ENCODE measurements at places on chromosomes 4 and X.

DNA sequence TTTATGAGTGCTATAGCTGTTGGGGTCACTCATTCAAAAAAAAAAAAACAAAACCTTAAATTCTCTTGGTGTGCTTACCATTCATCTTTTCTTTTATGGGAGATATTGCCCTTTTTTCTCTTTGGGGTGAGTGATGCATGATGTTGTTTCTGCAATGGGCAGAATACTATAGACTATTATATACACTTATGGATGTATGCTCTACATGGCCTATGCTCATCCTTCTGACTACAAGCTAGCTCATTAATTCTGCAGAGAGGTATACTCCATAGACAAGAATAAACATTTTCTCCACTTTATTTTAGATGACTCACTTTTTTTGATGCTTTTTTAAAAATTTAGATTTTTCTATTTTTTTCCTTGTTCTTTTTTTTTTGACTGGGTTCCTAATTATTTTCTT, 160.3 kb upstream of the ANK2 start:
- DNase-seq, result no peak

DNA sequence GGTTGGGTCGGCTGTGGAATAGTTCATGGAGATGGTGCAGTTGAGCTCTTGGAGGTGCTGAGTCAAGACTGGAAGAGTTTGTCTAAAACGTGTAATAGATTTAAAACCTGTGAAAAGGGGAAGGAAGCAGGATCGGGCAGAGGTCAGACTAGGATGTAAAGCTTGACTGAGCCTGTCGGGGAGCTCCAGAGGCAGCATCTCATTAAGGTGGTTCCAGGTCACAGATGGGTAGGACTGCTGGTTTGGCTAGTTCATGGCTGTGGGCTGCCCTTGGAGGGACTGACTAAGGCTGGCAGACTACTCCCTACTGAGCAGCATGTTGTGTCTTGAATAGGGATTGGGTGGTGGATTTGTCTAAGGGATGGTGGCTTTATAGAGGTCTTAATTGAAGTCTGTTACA, 28.4 kb upstream of the WDR1 start:
- DNase-seq, result no peak

- no peak for DNase-seq
These were observed 791 bp downstream of the GUCY1B1 start for GRCh38 chr4:155759372-155760252.

GRCh38 chrX:140273921-140274320, 230.9 kb downstream of the SOX3 start:
- no peak for DNase-seq

- DNase-seq, result no peak
These were observed 264.1 kb downstream of the CBLL2 start for GRCh38 chrX:22536746-22537304.

GRCh38 chr4:133270021-133270570, 121.0 kb downstream of the PCDH10 start:
- DNase-seq, result no peak

DNA sequence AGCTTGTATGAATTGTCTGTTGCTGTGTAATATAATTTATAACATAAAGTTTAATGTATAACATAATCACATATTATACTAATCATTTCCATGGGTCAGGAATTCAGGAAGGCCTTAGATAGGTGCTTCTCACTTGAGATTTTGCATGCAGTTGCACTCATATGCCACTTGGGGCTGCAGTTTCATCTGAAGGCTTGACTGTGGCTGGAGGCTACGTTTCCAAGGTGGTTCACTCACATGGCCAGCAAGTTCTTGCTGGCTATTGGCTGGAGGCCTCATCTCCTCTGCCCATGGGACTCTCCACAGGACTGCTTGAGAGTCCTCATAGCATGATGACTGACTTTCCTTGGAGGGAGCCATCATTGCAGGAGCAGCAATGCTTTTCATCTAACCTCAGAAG, 53.4 kb upstream of the STX18 start:
- DNase-seq, result no peak

DNA sequence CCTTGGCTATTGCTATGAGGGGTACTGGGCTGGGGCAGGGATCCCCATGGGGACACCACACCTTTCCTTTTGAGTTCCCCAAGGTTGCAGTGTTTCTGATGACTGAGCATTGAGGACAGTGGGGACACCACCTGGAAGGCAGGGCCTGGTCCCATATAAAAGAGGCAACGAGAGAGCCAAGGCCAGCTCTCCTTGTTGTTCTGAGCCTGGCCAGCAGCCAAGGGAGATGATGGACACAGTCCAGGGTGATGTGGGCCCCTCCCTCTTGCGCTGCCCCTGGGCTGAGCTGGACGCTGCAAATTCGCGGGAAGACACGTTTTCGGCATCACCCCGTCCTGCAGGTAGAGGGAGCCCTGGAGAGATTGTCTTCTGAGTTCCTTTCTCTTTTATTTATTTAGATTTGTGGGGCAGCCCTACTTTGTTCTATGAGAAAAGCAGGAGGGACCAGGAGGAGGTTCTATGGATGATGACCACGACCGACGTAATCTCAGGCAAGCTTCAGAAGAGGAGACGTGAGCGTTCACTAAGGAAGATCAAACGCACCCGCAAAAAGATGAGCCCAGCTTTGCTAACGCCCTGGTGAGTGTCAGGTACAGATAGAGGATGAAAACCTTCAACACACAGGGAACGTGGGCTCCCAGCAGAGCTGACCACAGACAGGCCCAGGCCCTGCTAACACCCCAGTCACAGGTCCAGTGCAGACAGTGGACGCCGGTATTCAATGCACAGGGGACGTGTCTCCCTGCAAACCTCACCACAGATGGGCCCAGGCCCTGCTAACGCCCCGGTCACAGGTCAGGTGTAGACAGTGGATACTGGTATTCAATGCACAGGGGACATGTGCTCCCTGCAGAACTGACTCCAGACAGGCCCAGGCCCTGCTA, 97.4 kb downstream of the SHOX start:
- DNase-seq, result no peak

- DNase-seq, result no peak
These were observed 12.9 kb upstream of the HSFX1 start for GRCh38 chrX:149760965-149761364.

GRCh38 chr4:66926687-66927086, 618.6 kb downstream of the CENPC start:
- no peak for DNase-seq

DNA sequence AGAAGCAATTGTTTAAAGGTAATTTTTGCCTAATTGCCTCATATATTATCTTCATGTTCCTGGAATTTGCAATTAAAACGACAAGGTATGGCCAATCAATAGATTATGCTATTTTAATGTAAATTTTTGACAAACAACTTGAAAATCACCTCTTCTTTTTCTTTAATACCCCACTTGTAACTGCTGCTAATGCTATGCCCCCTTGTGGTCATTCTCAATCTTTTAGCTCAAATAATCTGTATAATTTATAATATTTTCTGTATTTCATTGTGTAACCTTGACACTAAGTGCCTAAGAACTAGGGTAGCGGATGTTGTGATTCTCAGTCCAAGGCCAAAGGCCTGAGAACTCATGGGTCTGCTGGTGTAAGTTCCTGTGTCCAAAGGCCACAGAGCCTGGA, 831.7 kb upstream of the POU3F4 start:
- DNase-seq, result no peak

- DNase-seq, result no peak
These were observed 128.5 kb downstream of the NFKB1 start for GRCh38 chr4:102629673-102630072.

DNA sequence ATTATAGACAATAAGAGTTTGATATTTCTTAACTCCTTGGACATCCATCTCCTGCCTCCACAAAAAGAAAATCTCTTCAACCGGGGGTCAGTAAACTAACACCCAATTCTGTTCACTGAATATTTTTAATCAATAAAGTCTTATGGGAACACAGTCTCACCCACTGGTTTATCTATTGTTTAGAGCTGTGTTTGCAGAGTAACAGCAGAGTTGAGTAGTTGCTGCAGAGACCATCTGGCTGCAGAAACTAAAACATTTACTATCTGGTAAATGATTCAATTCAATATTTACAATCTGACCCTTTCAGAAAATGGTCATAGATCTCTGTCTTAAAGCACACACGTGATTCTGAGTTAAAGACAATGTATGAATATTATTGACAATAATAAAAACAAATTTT, 94.0 kb downstream of the TMA16 start:
- no peak for DNase-seq

DNA sequence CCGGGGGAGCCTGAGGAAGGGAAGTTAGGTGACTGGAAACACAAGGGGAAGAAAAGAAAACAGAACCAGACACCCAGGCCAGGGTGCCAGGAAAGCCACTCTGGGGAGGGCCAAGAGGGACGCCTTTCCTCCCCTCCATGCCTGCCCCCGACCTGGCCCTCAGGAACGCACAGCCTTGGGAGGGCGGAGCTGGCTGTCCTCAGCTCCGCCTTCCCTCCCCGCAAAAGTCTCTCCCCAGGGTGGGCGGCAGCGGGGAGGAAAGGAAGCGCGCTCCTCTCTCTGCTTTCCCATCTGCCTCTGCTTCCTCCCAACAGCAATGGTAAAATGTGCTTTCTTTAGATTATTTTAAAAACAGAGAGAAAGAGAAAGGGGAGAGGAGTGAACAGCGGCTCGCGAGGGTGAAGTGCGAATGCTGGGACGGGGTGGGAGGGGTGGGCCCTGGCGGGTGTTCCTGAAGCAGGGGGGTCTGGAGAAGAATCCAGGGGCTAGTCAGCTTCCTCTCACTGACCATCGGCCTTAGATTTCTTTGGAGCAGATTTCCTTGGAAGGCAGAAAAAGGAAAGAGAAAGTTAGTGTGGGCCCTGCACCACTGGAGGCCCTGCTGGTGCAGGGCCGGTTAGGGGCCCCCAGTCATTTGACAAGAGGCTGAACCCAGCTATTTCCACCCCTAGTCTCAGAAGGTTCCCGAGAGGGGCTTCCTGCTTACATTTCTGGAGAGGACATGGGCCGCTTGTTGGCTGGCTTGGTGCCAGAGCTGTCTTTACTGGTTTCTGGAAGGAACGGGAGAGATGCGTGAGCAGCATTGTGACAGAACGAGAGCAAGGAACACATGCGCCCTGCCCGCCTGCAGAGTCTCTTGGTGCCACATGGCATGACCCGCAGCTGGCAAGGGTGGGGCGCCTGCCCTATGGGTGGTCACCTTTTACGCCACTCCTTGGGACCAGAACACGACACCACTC, 4.7 kb upstream of the RENBP start:
- no peak for DNase-seq

DNA sequence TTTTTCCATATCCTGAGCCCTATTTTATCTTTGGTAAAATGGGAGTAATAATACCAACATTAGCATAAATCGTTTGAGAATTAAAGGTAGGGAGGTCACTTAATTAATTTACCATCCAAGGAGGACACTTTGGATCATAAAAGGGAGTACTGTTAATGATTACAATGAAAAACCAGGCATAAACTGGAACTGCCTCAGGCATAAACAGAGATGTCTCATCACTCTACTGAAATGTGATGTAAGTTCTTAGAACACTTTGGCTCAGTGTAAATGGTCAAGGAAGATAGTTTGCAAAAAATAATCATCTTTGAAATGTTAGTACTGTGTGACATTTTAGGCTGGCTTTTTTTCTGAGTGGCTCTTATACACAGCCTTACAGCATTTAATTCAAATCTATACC, 268.7 kb downstream of the SLC39A8 start:
- DNase-seq, result no peak

- no peak for DNase-seq
These were observed 40.9 kb downstream of the EGF start for GRCh38 chr4:109953556-109953955.

GRCh38 chr4:185033950-185034349, 15.7 kb downstream of the HELT start:
- DNase-seq, result no peak

DNA sequence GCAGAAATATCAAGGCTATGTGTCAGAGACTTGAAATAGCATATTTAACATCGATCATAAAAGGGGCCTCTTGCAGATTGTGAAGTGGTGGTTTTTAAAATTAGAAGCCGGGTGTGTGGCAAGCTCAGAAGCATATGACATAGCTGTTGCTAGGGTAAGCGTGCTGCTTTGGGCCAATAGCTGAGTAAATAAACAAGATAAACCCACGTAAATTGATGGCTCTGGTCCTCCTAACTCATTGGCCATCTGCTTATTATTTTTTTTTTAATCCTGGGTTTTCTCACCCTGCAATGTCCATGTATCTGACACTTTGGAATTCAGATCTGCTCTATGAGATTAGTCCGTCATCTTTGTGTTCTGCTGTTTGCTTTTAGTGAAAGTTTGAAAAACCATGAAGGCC, 32.6 kb upstream of the STOX2 start:
- no peak for DNase-seq

- no peak for DNase-seq
These were observed 478.4 kb downstream of the BCOR start for GRCh38 chrX:39619182-39620009.

GRCh38 chr4:24595659-24596058, 11.3 kb upstream of the DHX15 start:
- no peak for DNase-seq

- DNase-seq, result no peak
These were observed 200.0 kb upstream of the FTHL17 start for GRCh38 chrX:31271615-31272471.

GRCh38 chr4:177229331-177229730, 80.3 kb upstream of the NEIL3 start:
- DNase-seq, result no peak

GRCh38 chr4:22521240-22521639, 5.4 kb upstream of the ADGRA3 start:
- DNase-seq, result no peak

GRCh38 chr4:147014946-147015345, 69.3 kb upstream of the TTC29 start:
- DNase-seq, result no peak

DNA sequence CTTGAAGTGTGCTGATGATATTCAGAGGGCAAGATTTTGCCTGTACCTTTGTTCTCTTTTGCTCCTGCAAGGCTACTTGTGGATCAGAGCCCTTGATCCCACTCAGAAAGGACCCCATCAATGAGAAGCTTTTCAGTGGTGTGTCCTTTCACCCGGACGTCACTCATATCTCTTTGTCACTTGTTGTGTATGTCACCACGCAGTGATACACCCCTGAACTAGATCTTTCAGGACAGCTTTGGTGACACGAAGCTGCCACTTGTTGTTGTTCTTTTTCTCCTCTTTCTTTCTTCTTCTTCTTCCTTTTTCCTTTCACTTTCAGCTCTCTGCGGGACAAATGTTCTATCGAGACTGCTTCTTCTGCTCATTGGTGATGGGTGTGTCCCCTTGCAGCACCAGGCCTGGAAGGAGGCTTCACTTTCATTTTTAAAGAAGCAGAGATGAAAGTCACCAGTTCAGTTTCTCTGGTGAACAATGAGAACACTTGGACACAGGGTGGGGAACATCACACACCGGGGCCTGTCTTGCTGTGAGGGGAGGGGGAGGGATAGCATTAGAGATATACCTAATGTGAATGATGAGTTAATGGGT, 83.6 kb downstream of the NBDY start:
- no peak for DNase-seq

DNA sequence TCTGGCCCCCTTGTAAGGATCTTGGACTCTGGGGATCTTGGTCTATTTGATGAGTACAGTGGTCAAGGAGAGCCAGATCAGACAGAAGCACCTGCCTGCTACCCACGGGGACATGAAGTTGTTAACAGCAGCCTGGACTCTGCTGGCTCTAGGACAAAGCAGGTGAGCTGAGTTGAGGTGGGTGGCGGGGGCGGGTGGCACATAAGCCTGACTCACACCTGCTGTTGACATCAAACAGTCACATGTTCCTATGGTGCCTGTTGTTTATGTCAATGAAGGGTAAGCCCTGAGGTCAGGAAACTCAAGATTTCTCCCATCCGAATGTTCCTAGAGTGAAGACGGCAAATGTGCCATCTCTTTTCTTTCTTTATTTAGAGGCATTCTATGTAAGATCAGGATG, 50.1 kb upstream of the CLNK start:
- DNase-seq, result no peak

- DNase-seq, result no peak
These were observed 25.8 kb downstream of the TRIM75 start for GRCh38 chr4:165079476-165079875.

Measured in activated CD8-positive, alpha-beta memory T cell treated with anti-CD3 and anti-CD28 coated beads, Interleukin-2, amount 50 U/mL, for 4 hours (primary cell).